ENCODE measurements at places on chromosomes 16 and 17.

GRCh38 chr17:8192070-8192815 is 2.3 kb upstream of the BORCS6 start:
- DNase-seq, result peak; percentile 59

DNA sequence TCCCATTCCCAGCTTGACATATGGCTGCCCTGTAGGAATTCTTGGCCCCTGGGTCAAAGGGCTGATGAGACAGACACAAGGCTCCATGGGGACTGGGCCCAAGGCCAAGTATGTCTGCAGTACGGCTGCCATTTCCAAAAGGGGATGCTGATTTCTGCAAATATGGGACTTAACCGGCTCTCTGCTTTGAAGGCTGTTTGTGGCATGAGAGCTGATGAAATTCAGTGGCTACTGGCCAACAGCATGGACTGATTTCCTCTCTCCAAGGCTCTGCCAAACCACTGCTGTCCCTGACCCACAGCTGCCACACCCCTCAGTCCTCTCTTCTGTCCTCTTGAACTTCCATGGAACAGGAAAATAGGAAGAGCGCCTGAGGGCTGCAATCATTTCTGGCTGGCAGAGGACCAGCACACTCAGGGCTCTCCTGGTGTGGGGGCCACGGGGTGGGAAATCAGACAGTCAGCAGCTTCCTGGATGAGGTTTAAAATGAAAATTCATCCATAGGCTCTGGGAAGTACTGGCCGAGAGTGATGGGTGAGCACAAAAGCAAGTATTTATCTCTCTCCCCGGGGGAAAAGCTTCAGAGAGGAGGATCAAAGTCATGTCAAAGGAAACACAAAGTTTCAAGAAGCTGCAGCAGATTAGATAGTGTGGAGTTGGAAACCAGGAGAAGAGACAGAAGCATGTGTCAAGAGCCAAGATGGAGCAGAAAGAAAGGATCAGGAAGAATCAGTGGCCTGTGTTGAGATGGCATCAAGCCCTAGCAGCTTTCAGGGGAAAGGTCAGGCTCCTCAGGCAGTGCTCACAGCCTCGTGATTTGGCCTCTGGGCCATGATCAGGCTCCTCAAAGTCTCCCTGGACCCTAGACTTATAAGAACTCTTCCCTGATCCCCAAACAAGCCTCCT is 64.1 kb upstream of the SREBF1 start:
- DNase-seq, result no peak

GRCh38 chr17:3667366-3668278 is 756 bp downstream of the TAX1BP3 start:
- peak; percentile 13 for DNase-seq

- no peak for DNase-seq
Observed at GRCh38 chr17:40551879-40552768, 13.1 kb downstream of the CCR7 start.

- no peak for DNase-seq
Observed at GRCh38 chr17:59846394-59847165, 46.2 kb downstream of the TUBD1 start.

DNA sequence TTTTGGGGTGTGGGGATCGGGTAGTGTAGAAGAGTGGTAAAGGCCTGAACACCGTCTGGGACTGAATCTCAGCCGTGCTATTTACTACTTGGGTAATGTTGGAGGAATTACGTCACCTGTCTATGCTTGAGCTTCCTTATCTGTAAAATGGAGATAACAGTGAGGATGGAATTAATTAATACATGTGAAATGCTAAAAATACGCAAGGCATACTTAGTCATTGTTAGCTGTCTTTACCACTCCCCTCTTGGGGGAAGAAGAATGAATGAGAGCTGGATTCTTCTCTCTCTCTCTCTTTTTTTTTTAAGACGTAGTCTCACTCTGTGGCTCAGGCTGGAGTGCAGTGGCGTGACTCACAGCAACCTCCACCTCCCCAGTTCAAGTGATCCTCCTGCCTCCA is 41.1 kb upstream of the TANGO6 start:
- no peak for DNase-seq

DNA sequence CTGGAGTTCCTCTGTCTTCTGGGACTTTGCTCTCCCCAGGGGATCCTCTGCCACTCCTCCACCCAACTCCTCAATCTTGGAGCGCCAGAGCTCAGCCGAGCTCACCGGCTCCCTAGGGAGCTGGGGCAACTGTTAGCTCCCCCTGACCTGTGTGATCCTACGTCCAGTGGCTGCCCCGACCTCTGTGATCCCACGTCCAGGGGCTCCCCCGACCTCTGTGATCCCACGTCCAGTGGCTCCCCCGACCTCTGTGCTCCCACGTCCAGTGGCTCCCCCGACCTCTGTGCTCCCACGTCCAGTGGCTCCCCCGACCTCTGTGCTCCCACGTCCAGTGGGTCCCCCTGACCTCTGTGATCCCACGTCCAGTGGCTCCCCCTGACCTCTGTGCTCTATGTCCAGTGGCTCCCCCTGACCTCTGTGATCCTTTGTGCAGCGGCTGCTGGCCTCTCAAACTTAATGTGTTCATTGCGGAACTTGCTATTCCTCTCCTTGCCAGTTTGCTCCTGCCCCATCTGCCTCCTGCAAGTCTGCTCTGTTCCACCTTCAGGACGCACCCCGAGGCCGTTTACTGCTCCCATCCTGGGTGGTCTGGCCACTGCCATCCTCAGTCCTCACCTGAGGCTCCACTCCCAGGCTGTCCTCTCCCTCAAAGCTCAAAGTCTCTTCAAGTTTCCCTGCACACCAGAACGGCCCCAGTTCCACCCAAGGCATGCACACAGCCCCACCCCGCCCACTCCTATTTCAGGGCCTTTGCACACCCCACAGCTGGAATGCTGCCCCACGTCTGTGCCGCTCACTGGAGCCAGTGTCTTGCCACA is 2.8 kb downstream of the VPS9D1 start:
- no peak for DNase-seq

GRCh38 chr17:1934901-1935300 is 90.2 kb downstream of the RTN4RL1 start:
- DNase-seq, result no peak

- DNase-seq, result no peak
Observed at GRCh38 chr16:67091906-67092566, 17.7 kb upstream of the PHAF1 start.

DNA sequence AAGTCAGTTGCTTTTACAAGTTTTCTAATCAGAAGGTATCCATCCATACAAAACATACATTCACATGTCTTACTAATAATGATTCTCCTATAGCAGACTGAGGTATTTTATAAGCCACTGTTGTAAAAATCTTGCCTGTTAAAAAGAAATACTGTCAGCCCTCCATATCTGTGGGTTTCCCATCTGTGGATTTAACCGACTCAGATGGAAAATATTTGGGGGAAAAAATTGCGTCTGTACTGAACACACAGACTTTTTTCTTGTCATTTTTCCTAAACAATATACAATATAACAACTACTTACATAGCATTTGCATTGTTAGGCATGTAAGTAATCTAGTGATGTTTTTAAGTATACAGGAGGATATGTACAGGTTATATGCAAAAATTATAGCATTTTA is 90.4 kb downstream of the PARN start:
- no peak for DNase-seq

DNA sequence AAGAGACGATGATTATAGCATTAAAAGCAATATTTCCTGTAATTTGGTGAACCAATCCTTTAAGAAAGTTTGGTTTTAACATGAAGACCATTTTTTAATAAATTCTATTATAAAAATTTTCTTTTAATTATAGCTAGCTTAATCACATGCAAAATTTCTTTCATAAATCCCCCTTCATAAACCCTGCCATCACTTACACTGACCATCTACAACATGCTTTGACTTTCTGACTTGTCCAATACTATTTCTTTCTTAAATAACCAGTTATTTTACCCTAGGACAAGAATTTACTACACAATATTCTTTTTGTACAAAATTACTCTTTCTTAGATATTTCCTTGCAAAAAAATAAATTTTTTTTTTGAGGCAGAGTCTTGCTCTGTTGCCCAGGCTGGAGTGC is 1334.8 kb downstream of the CDH11 start:
- DNase-seq, result no peak

DNA sequence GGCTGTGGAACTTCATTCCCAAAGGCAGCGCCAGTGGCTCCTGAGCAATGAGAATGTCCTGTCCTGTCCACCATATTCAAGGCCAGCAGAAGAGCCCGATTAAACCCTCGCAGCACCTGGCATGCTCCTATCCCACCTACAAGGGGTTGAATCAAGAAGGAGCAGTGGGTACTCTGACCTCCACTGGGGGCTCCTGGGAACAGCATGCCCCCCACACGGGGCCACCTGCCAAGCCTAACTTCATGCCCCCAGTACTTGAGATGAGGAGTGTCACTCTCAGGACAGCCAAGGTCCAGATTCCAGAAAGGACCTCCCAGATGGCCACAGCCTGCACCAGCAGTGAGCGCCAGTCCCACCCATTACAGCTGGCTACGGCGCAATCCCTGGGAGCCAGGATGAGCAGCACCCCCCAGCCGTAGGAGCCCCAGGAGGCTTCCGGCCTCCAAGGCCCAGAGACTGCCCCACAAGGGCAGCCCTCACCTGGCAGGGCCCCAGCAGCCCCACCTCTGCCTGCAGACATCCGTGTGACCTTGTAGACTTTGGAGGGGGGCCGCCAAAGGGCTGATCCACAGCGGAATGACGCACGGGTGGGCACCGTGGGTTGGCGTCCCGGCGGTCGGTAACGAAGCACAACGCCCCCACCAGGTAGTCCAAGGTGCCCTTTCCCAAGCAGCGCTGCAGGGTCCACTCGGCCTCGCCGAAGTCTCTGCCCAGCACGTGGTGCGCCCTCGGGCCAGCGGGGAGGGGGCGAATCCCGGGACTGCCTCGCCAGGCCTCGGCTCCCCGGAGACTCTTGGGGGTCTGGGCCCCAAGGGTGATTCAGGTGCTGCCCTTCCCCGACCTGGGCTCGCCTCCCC is 1.0 kb upstream of the MPDU1 start:
- DNase-seq, result no peak

GRCh38 chr17:80667462-80668277 is 123.0 kb downstream of the RPTOR start:
- DNase-seq, result peak; percentile 22

DNA sequence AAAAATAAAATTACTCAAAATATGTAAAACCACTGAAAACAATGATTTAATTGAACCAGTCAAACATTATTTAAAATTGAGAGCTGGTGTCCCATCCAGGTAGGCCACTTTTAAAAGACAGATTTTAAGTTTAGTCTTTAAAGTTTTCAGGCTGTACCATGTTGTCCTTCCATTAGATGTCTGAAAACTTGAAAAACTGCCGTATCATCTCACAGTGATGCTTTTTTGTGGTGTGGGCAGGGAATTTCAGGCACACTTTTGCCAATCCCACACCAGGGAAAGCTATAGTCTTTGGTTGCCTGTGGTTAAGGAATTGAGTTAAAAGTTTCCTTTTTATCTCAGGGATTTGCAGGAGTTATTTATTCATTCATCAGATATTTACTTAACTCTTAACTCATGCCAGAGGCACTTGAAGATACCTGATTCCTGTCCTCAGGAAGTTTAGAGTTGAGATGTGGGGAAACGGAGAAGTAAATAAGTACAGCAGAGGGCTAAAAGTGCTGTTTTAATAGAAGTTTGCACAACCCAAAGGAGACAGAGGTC is 3.2 kb downstream of the SNTB2 start:
- DNase-seq, result no peak

DNA sequence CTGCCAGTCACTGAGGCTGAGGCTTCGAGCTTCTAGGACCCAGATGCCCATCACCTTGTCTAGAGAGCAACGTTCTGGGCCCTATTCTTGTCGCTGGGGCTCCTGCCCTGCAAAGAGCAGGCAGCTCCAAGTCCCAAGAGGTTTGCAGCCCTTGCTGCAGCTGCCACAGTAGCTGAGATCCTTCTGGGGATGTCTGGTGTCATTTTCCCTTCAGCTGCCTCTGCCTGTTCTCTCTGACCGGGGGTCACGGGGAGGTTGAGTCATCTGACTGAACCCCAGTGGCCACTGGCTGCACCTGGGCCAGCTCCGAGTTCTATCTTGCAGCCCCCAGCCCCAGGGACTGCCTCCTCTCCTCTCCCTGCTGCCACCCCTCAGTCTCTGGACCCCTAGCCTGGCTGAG is 4.9 kb downstream of the WSCD1 start:
- no peak for DNase-seq

DNA sequence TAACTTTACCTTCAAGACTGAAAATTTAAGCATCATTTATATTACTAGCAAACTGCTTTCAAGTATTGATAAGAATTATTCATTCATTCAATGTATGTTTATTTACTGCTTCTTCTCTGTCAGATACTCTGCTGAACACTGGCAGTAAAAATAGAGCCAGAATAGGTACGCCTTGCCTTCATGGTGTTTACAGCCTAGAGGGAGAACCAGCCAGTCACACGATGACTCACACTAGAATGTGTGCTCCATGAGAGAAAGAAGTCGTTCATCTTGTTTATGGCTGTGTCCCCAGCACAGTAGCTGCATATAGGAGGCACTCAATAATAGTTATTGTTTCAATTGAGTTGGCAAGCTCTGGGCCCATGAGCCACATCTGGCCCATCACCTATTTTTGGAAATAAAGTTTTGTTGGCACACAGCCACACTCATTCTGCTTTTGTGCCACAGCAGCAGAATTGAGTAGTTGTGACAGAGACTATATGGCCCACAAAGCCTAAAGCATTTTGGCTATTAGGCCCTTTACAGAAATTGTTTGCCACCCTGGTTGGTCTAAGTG is 84.2 kb downstream of the TMC6 start:
- DNase-seq, result no peak

DNA sequence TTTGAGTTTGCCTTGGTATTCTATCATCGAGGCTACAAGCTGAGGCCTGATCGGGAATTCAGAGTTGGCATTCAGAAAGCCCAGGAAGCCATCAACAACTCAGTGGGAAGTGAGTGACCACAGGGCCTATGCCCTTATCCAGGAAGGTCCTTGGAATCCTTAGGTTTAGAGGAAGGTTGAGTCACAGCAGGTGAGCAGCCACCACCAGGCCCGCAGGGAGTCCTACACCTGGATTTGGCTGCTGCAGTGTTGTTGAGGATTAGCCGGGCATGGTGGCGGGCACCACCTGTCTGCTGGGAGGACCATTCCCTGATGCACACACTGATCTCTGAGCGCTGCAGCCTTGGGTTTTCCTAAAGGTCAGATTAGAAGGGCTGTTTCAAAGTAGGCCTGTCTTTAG is 5.2 kb downstream of the ODAD4 start:
- DNase-seq, result no peak

- no peak for DNase-seq
Observed at GRCh38 chr16:1103636-1103980, 7.6 kb upstream of the C1QTNF8 start.

DNA sequence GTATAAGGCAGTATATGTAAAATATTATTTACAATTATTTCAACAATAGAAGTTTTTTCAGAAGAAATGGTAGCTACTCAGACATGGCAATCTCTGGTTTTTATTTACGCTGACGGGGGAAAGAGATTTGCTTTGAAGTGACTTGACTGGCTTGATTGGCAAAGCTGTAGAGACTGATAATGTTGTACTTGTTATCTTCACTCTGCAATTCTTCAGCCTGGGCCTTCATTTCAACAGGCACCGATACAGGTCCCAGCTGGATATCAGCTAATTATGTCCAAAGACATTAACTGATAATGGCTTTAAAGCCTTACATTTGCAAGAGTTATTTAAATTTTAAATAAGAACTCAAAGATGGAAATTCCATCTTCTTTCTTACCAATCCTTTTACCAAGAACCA is 151.4 kb upstream of the HS3ST3A1 start:
- DNase-seq, result no peak
